Natural killer cell (primary cell): ENCODE measurements at places on chromosomes 16 and 17. TPM values are rescaled to one million over a fixed set of nuclear protein-coding genes. Genes with fewer than 3 reads are reported as not detected.

- no peak overlapping the region for H3K27ac ChIP-seq
- H3K4me1 ChIP-seq = peaks cover 13% of the 10 kb centered on the region
Observed at GRCh38 chr16:2715519-2715918, 4.5 kb downstream of the PRSS27 start.

GRCh38 chr17:65750631-65751115 is 189.2 kb upstream of the AXIN2 start:
- H3K27ac ChIP-seq = no peak overlapping the region
- no peaks in the 10 kb centered on the region for H3K4me1 ChIP-seq
- no peaks in the 10 kb centered on the region for H3K27me3 ChIP-seq

- H3K4me3 ChIP-seq = no peak overlapping the region
- no peaks in the 10 kb centered on the region for H3K27me3 ChIP-seq
- H3K36me3 ChIP-seq = no peaks in the 10 kb centered on the region
- H3K27ac ChIP-seq = no peak overlapping the region
- peaks cover 10% of the 10 kb centered on the region for H3K4me1 ChIP-seq
Observed at GRCh38 chr17:77929871-77930436, 28.5 kb upstream of the TNRC6C start.

- no peak overlapping the region for H3K27ac ChIP-seq
- no peak for DNase-seq
- no peaks in the 10 kb centered on the region for H3K36me3 ChIP-seq
- peaks cover 2% of the 10 kb centered on the region for H3K27me3 ChIP-seq
Observed at GRCh38 chr16:66324815-66325515, 41.5 kb upstream of the CDH5 start.

DNA sequence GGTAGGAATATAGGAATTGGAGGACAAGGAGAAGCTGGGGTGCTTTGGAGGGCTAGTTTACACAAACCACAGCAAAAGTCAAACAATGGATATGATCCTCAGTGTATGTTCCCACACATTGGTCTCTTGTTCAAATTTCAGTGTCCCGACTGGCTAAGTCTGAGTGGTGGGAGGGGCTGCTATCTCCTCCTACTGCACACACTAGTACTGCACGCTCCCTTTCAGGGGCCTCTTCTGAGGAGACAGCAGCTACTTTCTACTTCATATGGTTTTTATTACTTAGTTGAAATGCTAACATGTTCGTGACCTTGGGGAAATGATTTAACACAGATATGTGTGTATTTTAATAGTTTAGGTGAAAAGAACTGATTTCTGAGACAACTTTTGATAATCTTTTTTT is 18.8 kb upstream of the KRT10 start:
- no peaks in the 10 kb centered on the region for H3K36me3 ChIP-seq
- no peaks in the 10 kb centered on the region for H3K27me3 ChIP-seq
- H3K4me1 ChIP-seq = no peaks in the 10 kb centered on the region
- no peak for DNase-seq
- no peak overlapping the region for H3K4me3 ChIP-seq
- no peak overlapping the region for H3K27ac ChIP-seq

- peaks cover 48% of the 10 kb centered on the region for H3K4me1 ChIP-seq
- DNase-seq = peak; percentile 69
- no peaks in the 10 kb centered on the region for H3K27me3 ChIP-seq
- H3K4me3 ChIP-seq = peak overlapping the region; percentile 76
Observed at GRCh38 chr17:28949185-28950016, 1.9 kb downstream of the PHF12 start.

DNA sequence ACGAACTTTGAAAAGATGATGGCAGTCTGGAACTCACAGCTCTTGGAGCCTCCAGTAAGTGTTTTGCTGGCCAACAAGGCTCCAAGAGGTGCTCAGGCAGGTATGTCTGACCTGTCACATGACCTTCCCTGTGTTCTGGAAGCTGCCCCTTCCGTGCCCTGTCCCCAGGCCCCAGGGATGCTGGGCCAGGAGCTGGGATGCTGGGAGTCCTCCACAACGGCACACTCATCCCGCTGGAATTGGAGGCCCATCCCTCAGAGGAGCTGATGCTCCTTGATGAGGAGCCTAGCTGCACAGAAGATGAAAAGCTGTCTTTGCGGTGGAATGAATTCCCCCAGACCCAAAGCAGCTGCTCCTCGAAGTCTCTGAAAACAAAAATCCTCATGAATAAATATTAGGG is 47.8 kb downstream of the HOXB1 start:
- no peaks in the 10 kb centered on the region for H3K36me3 ChIP-seq
- H3K4me1 ChIP-seq = peaks cover 18% of the 10 kb centered on the region
- no peak overlapping the region for H3K4me3 ChIP-seq
- no peak for DNase-seq

DNA sequence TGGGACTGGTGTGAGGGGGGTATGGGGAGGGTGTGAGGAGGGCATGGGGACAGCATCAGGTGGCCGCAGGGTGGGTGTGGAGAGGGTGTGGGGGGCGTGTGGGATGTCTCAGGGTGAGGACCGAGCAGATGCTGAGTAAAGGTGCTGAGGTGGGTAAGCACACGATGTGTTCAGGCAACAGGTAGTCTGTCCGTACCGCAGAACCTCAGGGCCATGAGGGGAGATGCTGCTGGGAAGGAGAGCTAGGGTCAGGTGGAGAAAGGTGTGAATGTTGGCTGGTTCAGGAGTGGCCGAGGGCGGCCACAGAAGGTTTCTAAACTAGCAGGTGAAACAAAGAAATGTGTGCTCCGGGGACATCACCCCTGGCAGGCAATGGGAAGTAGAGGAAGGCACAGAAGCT is 80.0 kb upstream of the CDH5 start:
- H3K27ac ChIP-seq = no peak overlapping the region
- H3K4me3 ChIP-seq = no peak overlapping the region
- peak; percentile 0 for DNase-seq

DNA sequence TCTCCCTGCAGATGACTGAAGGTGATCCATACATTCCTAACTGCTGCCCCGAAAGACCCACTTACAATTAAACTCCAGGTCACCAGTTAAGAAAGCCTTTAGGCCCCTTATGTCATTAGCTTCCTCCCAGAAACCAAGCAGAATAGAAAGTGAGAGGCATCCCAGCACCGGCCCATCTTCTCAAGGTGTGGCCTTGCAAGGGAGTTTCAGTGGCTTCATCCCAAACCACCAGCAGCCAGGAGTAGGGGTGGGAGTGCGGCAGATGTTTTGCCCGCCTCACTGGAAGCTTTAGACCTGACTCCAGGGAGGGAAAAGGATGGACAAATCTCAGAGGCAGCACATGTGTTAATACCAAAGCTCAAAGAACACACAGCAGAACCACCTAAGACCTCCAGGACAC is 5.1 kb downstream of the ZFHX3 start:
- DNase-seq = no peak
- no peak overlapping the region for H3K27ac ChIP-seq
- H3K4me3 ChIP-seq = no peak overlapping the region

- DNase-seq = no peak
- no peak overlapping the region for H3K4me3 ChIP-seq
- peaks cover 47% of the 10 kb centered on the region for H3K4me1 ChIP-seq
Observed at GRCh38 chr16:30372725-30373124, 1.9 kb upstream of the MYL11 start.

- no peaks in the 10 kb centered on the region for H3K4me1 ChIP-seq
- no peak overlapping the region for H3K4me3 ChIP-seq
- H3K27ac ChIP-seq = no peak overlapping the region
Observed at GRCh38 chr17:6035801-6036394, 34.3 kb upstream of the WSCD1 start.

YBX2 gene
- not detected for total RNA-seq

TMEM238L gene
- not detected for total RNA-seq

KRTAP1-1 gene
- not detected for total RNA-seq

CD300LG gene
- not detected for total RNA-seq

MPP2 gene
- 2.0 TPM for total RNA-seq

CYBA gene
- 1,051 TPM for total RNA-seq

SLC52A1 gene
- total RNA-seq = not detected

CD79B gene
- 27.2 TPM for total RNA-seq
